ENCODE measurements at places on chromosomes 16 and 17.

DNA sequence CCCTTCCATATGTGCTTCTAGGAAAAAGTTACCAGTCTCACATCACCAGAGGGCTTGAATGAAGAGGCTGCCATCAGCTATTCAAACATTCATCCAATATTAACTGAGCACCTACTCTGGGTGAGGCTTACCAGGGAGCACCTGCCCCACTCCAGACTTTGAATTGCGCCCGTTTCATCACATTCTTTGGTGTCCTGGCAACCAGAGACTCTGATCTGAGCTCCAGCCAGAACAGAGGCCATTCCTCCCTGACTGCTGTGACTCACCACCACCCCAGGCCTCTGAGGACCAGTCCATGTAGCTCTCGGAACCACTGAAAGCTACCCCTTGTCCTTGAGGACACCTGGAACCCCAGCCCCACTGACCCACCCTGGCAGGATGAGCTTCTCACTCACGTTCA, at the start of gene C16orf96:
Gene C16orf96, plus strand, starts transcription at position 229 of the 400 bp plus-strand sequence. Its CDS starts 150 bp downstream, at position 379.
- no peak for DNase-seq

GRCh38 chr16:55835581-55835980, 2.7 kb upstream of the CES1 start:
- DNase-seq: no peak

GRCh38 chr16:8569650-8570346, 20.5 kb downstream of the TMEM114 start:
- DNase-seq: no peak

DNA sequence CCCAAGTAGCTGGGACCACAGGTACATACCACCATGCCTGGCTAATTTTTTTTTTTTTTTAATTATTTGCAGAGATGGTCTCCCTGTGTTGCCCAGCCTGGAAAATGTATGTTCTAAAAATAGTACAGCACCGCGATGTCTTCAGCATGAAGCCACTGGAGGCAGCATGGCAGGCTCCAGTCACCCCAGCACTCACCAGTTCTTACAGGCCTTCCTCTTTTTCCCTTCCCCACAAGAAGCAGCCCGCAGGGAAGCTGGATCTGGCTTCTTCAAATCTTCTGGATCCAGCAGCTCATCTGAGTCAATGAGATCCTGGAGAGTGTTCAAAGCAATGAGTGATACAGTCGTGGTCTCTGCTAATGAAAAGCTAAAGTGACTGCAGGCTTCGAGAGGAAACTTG, 16.2 kb downstream of the CIAPIN1 start:
- no peak for DNase-seq

GRCh38 chr17:57966875-57967274, 11.7 kb upstream of the CUEDC1 start:
- no peak for DNase-seq

All from left colon (tissue), 2 donors.